ENCODE measurements at places on chromosomes 4 and X. TPM values are rescaled to one million over a fixed set of nuclear protein-coding genes. Genes with fewer than 3 reads are reported as not detected.

NDST4 gene
- not detected for total RNA-seq

SCML2 gene
- total RNA-seq: 3.5 TPM

- no peak for ATAC-seq
These were observed 68.4 kb upstream of the MID1IP1 start for GRCh38 chrX:38732866-38733265.

DNA sequence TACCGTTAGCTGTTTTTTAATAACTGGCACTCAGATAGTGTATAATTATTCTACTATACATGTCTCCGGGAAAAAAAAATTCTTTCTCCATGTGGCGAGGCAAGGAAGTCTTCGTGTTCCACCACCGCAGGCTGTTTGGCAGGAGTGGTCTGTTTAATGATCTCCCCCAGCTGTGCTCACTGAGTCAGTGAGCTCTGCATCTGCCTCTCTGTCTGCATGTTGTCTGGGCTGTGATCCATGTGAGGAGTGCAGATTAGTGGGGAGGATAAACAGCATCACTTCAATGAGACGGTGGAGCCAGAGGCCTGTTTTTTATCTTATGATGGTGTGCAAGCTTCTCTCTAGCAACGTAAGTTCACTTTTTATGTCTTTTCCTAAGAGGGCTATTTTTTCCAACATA, 69.8 kb downstream of the RPS3A start:
- no peak for ATAC-seq

VBP1 gene
- total RNA-seq: 95.6 TPM

Data from activated T-helper 17 cell treated with anti-CD3 and anti-CD28 coated beads, Interleukin-2, amount 50 U/mL, for 72 hours (primary cell).